Islet precursor cell (in vitro differentiated cells): ENCODE measurements at places on chromosomes 6 and 20.

- peak; percentile 90 for DNase-seq
Observed at GRCh38 chr20:59751075-59751711, 146.9 kb downstream of the PHACTR3 start.

GRCh38 chr6:164665328-164665727 is 644.1 kb downstream of the C6orf118 start:
- DNase-seq, result no peak

DNA sequence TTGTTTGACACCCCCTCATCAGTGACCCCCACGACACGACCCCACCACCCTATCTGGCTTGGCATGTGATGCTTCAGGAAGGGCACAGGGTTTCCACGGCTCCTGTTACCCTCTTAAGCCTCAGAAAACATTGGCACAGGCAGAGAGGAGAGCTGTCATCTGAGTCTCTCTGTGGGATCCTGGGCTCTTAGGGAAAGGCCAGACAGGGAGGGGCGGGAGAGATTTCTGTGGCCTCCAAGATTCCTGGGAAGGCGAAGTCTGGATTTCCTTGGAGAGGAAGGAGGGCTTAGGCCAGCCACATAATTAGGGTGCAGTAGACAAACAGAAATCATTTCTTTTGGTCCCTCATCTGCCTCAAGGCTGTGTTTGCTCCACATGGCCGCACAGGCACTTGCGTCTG is 191.6 kb upstream of the SNX9 start:
- DNase-seq, result peak; percentile 85

DNA sequence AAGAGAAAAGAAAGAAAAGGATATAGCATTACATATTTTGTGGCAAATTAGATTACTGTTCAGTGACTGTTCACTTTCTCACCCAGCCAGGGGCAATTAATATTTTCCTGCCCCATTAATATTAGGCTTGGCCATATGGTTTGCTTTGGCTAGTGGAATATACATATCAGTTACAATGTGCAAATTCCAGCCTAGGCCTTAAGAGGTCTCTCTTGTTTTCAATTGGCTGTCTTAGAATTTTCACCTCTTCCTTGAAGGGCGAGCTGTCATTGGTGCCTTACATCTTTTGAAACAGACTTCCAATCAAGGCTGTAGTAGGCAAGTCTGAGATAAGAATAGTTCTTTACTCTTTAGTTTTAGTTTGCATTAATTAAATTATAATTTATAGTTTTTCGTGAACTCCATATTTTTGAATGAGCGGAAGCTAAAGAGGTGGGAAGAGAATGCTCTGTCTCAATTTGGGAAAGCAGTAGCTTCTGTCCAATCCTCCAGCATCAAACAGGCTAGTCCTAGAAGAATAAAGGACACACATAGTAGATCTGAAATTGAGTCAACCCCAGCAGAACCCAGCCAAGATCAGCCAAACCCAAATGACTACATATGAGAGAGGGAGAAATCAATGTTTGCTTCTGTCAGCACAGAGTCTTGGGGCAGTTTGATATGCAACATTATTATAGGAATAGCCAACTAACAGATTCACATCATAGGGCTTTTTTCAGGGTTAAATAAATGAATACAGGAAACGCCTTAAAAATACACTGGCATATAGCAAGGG is 6.3 kb upstream of the CSNK2A1 start:
- no peak for DNase-seq

GRCh38 chr6:52055451-52055850 is 32.0 kb downstream of the PKHD1 start:
- no peak for DNase-seq

- no peak for DNase-seq
Observed at GRCh38 chr6:71268735-71269437, 19.7 kb upstream of the OGFRL1 start.

DNA sequence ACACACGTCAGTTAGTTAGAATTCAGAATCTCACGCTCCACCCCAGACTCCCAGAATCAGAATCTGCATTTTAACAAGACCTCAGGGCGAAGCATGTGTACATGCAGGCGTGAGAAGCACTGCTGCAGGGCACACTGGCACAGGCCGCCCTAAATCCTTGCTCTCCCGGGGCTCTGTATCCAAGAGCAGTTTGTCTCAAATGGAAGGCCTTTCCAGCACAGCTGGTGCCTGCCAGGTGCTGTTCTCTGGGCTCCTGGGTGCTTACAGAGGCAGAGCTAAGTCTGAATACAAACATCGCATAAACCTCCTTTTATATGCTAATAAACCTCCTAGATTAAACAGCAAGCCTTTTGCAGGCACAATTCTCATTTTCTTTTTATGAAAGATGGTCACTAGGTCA is 119.1 kb upstream of the CD93 start:
- no peak for DNase-seq

- no peak for DNase-seq
Observed at GRCh38 chr6:165714907-165715306, 51.9 kb upstream of the PDE10A start.

DNA sequence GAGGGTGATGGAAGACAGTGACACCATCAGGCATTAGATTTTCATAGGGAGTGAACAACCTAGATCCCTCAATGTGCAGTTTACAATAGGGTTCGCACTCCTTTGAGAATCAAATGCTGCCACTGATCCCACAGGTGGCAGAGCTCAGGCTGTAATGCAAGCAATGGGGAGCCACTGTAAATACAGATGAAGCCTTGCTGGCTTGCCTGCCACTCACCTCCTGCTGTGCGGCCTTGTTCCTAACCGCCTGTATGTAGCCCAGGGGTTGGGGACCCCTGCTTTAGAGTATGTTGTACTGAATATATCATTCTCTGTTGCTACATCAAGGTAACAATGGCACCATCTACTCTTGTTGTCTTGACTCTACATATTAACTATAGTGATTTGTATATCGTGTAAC is 37.1 kb downstream of the TPD52L1 start:
- no peak for DNase-seq

DNA sequence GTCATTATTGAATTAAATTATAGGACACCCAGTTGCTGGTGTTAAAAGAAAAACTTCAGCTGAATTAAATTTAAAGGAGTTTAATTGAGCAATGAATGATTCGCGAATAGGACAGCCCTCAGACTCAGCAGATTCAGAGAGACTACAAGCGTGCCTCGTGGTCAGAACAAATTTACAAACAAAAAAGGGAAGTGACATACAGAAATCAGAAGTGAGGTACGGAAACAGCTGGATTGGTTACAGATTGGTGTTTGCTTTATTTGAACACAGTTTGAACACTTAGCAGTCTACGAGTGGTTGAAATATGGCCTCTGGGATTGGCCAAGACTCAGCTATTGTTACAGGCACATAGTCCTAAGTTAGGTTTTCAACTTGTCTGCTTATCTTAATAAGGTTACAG is 25.8 kb upstream of the TNFRSF21 start:
- DNase-seq, result no peak

DNA sequence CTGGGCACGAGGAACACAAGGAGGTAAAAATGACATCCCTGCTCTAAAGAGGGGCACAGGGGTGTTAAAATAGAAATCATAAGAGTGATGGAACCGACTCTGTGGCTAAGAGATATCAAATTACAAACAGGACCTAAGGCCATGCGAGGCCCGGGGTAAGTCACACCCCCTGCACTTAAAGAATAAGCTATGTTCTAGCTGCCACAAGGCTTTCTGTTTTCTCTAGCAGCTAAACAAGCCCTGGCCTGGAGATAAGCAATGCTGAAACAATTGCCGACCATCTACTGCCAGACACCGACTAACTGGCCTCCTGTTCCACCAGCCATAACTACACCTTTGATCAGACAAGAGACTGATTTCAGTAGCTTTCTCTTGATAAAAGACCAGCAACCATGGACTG is 32.4 kb downstream of the MDGA1 start:
- no peak for DNase-seq

GRCh38 chr6:16767765-16768476 is 6.7 kb upstream of the ATXN1 start:
- DNase-seq, result no peak

- no peak for DNase-seq
Observed at GRCh38 chr20:38248133-38248532, 12.4 kb downstream of the KIAA1755 start.

GRCh38 chr6:30002871-30003270 is 58.2 kb upstream of the POLR1H start:
- no peak for DNase-seq

- no peak for DNase-seq
Observed at GRCh38 chr20:58906894-58907293, 54.4 kb downstream of the GNAS start.
